ENCODE measurements at places on chromosomes 3 and 15.

DNA sequence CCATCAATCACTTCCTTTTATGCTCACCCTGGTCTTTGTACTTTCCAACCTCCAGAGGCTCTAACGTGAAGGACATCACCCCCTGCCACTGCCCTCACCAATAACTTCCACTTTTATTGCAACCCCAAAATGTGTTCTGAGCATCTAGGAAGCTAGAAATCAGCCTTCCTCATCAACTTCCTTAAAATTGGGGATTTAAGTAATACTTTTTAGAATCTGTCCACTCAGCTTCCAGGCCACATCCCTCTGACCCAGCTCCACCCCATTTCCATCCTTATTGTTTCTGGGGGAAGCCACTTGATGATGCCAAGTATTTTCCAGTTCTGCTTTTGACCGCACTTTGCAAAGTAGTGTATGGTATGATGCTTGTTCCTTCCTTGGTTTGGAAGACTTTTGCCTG, 73.5 kb upstream of the XCR1 start:
- DNase-seq, result no peak

DNA sequence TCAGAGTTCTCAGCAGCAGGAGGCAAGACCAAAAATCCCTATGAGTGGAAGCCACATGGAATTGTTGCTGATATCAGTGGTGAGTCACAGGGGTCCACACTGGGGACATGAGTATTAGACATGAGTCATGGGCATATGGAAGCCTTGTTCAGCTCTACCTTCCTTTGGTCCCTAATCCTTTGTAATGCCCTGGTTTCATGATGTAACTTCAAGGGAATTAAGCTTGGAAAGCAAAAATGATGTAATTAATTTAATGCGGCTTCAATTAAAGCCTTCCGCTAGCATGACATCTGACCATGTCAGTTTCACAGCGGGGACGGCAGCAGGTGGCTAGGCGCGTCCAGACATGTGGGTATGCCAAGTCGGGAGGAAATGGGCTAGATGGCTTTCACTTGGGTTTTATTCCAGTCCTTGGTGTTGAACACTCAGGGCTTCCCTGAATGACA, 176.1 kb upstream of the RGMA start:
- no peak for DNase-seq

DNA sequence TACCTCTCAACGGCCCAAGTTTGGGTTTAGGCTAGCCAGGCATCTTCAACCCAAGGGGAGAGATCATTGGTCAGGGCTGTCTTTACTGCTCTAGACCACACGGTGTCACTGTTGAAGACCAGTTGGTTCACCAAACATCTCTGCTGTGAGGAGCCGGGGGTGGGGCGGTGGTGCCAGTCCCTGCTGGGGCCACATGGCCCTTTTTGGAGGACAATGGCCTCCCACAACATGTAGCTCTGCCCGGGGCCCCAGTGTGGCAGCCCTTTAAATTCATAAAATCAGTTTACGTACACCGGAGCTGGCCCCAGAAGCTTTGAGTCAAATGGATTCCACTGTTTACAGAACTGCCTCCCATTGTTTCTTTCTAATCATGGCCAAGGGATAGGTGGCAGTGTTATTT, 19.1 kb upstream of the TM4SF18 start:
- DNase-seq, result peak; percentile 2

GRCh38 chr3:53819163-53819868, 26.9 kb downstream of the CHDH start:
- no peak for DNase-seq

- no peak for DNase-seq
Measured at GRCh38 chr15:65365229-65365628, 12.6 kb downstream of the IGDCC3 start.

GRCh38 chr3:196987022-196987421, 18.4 kb upstream of the PIGZ start:
- DNase-seq, result no peak

GRCh38 chr3:83003917-83004316, 1242.5 kb upstream of the GBE1 start:
- DNase-seq, result no peak

GRCh38 chr3:20637729-20638128, 451.7 kb upstream of the SGO1 start:
- DNase-seq, result no peak

DNA sequence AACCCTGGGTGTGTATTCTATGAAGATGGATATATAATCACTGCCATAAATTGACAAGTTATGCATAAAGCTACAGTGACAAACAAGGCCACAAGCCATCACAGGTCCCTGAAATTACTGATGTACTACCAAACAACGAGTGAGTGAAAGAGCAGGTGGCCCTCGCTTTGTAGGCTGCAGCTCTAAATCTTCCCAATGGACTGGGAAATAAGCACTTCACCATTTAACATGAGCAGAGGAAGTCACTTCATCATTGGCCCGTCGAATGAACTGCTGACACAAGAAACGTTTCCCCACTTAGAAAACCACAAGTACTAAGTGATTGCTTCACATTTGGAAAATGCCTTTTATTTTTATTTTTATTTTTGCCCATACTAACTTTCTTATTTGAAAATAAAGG, 218.0 kb downstream of the ZNF385D start:
- no peak for DNase-seq
